Stimulated activated CD8-positive, alpha-beta memory T cell treated with anti-CD3 and anti-CD28 coated beads, Interleukin-2, amount 100 ng/mL, for 48 hours (primary cell): ENCODE measurements at places on chromosomes 2 and 18.

DNA sequence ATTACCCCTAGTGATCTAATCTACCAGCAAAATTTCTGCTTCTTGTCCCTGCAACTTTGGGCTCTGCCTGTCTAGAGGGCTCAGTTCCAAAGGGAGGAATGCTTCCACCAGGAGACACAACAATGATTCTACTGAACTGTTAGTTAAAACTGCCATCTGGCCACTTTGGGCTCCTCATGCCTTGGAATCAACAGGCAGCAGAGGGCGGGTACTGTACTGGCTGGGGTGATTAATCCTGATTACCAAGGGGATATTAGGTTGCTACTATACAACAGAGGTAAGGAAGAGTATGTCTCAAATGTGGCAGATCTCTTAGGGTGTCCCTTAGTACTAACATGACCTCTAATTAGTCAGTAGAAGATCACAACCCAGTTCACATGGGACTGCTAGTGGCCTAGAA is 21.4 kb downstream of the HADHA start:
- no peak for DNase-seq

- no peak for DNase-seq
These were observed 155.4 kb downstream of the ARL4C start for GRCh38 chr2:234341306-234341985.

GRCh38 chr2:211928201-211928600 is 610.4 kb downstream of the ERBB4 start:
- DNase-seq = no peak

DNA sequence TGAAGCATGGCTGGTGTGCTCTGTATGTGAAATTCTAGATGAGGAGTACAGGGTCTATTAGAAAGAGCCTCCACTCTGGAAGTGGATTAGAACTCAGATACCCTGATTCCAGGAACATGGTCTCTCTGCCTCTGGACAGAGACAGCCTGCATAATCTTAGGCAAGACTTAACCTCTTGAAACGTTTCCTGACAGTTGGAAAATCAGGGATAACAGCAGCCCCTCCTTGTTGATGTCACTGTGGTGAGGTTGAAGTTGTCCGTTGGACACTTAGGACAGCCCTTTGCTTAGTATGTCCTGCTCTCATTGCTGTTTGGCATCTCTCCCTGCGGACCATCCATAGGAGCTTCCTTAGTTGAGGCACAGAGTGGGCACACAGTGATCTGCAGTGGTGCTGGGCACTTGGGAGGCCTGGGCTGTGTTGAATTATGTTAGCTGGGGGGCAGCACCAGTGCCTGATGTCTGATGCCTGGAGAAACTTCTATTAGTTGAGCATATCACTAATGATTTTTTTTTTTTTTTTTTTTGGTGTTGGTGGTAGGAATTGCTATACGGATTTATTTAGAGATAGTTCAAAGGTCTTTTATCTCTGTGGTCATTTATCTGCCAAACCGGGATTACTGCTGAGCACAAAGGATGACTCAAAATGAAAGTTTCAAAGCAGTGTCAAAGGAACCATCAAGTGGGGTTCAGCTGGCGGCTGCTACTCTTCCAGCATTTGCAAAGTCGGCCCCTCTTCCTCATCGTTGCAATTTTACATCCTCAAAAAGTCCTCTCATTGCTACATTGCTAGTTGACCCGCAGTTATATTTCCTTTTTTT is 28.8 kb downstream of the SETBP1 start:
- no peak for DNase-seq

- DNase-seq = no peak
These were observed 17.8 kb upstream of the KCNK3 start for GRCh38 chr2:26674771-26675170.

- no peak for DNase-seq
These were observed 32.7 kb downstream of the ALMS1 start for GRCh38 chr2:73418343-73418742.

DNA sequence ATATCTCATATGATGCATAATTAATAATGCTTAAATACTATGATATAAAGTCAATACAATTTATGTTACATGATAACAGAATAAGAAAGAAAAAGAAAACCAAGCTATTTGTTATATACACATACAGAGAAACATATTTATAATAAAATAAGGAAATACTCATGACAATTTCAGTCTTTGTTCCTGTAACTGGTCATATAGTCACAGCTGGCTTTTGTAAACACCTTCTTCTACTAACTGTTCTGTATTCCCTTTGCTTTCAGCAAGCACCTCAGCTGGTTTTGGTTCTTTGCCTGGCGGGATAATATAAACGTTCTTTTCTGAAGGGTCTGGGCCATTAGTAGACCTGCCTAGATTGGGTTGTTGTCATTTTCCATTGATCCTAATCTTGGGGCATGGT is 158.5 kb downstream of the COPS8 start:
- no peak for DNase-seq

DNA sequence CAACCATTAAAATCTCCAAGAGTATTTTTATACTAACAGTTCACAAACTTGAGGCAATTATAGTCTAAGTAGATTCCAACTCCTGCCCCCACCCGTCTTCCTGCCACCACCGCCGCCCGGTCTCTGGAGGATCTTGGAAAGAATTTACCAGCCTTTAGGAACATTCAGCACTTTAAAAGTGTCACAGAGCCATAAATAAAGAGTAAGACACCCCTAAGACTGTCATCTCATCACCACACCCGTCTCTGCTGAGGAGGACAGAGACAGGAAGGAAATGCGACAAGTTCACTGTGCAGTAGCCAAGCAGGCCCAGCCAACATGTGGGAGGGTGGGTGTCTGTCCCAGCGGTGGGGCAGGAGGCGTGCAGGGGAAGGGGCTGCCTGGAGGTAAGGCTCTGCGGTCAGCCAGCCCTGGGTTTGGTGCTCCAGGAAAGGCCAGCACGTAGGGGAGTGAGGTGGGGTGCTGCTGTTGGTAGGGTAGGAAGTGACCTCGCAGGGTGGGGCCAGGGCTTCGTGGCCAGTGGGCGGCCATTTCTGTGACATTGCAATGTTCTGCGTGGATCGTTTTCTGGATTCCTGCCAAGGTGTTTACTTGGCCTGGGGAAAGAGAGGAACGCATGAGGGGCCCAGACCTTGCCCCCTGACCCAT is 111.6 kb downstream of the FAM210A start:
- DNase-seq = peak; percentile 23

GRCh38 chr2:101064868-101065549 is 62.9 kb downstream of the RPL31 start:
- no peak for DNase-seq

- no peak for DNase-seq
These were observed 189.7 kb downstream of the PID1 start for GRCh38 chr2:229081411-229081810.

DNA sequence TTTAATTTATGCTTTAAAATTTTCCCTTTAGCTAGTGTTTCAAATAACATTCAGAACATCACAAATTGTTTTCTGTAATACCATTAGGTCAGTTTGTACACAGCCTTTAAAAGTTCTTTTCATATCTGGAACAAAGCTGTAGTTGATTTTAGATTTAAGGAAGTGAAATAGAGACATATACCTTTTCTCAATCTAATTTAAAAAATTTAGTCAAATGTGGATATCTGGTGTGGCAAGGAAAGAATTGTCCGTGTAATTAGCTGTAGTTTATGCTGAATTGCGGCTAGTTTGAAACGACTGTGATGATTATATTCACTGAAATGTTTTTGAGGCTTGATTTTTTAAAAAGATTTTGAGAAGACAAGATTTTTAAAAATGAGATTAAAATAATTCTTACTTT is 59.9 kb downstream of the EML6 start:
- no peak for DNase-seq

- no peak for DNase-seq
These were observed 8.4 kb downstream of the CASP10 start for GRCh38 chr2:201191132-201191875.

DNA sequence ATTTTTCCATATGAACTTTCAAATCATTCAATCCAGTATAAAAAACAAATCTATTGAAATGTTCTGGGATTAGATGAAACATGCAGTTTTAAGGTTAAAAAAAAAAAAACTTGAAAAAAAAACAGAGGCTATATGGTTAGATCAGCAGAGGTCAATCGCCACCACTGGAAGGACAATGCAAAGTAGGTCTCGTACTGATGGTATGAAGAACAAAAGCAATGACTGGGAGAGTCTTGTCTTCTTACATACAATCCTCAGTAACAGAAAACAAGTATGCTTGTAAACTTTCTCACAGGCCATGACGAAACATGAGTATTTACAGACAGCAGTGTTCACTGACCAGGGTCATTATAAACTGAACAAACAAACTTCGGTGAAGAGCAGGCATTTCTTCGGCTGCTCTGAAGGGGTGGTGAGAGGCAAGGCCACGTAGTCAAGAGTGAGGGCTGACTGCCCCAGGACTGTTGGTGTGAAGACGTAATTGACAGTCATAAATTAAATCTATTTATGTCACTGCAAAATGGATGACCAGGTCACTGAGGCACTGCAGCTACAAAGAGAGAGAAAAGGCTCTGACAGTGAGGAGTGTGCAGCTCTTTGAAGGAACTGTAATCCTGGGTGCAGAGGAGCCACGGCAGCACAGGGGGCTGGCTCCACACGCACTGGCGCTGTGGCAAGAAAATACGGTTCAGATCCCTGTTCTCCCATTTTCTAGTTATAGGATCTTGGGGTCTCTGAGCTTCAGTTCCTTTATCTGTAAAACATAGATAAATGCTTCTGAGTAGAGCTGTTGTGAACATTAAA is 60.0 kb downstream of the NXPH2 start:
- no peak for DNase-seq

DNA sequence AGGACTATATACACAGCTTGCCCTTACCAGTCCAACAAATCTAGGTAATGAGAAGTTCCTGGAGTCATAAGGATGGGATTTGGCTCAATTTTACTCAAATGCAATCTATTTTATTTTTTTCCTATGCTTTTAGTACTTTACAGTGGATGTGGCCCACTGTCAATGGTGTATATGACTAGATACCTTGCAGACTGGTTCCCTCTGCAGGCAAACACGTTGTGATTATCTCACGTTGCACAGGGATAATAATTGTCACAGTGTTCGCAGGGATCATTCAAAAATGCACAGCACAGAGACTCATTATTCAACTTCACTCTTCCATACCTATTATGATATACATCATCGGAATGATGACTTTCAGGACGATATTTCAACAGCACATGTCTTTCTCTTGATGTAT is 359.7 kb downstream of the MBD2 start:
- no peak for DNase-seq

DNA sequence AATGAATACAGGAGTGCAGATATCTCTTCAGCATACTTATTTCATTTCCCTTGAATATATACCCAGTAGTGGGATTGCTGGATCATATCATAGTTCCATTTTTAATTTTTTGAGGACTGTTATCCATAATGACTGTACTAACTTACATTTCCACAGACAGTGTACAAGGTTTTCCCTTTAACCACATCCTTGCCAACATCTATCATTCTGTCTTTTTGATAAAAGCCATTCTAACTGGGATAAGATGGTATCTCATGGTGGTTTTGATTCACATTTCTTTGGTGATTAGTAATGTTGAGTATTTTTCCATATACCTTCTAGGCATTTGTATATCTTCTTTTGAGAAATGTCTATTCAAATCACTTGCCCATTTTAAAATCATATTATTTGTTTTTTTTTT is 325.2 kb downstream of the CYP26B1 start:
- DNase-seq = no peak

DNA sequence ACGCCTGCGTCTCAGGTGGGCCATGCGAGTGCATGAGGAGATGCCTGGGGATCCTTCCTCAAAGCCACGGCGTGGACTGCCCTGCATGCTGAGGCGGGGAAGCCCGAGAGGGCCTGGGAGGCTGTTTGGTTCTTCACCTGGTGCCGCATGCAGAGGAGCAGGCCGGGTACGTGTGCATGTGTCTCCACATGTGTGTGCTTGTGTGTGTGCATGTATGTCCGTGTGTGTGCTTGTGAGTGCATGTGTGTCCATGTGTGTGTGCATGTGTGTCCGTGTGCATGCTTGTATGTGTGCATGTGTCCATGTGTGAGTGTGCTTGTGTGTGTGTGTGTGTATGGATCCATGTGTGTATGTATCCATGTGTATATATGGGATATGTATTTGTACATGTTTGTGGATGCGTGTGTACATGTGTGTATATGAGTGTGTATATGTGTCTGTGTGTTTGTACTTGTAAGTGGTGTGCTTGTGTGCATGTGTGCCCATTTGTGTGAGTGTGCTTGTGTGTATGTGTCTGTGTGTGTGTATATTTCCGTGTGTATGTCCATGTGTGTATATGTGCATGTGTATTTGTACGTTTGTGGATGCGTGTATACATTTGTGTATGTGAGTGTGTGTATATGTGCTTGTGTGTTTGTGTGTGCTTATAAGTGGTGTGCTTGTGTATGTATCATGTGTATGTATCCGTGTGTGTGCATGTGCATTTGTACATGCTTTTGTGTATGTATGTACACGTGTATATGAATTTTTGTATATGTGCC is 79.0 kb downstream of the PTGR3 start:
- DNase-seq = no peak

- DNase-seq = no peak
These were observed 79.6 kb upstream of the NABP1 start for GRCh38 chr2:191598296-191598695.

DNA sequence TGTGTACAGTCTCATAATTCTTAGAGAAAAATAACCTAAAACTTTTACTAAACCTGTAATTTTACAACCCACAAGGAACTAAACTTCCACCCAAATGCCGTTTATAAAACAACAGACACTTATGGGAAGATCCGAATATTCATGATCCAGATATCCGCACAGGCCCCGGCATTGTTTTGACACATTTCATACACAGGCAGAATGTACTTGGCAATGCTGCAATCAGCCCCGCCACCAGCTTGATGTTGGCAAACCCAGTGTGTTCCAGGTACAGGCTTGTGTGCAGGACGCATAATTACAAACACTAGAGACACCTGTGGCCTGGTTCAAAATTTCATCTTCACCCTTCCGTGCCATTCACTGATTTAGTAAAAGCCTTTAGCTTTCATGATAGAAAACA is 393.0 kb upstream of the SALL3 start:
- DNase-seq = no peak

- no peak for DNase-seq
These were observed 3.6 kb downstream of the RPRM start for GRCh38 chr2:153474876-153475435.

DNA sequence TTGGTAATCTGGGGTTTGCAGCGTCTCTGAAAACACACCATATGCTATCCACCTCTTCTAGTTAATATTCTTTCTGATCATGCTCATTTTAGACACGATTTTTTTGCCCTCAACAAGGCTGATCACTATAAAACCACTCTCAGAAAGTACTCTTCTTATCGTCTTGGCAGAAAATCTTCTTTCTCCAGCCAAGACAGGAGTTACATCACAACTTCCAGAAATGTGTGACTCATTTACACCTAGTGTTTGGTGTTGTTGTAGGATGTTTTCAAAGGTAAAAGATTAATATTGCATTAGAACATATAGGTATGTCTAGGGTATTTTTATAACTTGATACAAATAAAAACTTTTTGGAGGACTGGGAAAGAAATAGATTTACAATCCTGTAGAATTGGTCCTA is 138.5 kb upstream of the NETO1 start:
- no peak for DNase-seq
